ENCODE measurements at places on chromosomes 16 and 17.

DNA sequence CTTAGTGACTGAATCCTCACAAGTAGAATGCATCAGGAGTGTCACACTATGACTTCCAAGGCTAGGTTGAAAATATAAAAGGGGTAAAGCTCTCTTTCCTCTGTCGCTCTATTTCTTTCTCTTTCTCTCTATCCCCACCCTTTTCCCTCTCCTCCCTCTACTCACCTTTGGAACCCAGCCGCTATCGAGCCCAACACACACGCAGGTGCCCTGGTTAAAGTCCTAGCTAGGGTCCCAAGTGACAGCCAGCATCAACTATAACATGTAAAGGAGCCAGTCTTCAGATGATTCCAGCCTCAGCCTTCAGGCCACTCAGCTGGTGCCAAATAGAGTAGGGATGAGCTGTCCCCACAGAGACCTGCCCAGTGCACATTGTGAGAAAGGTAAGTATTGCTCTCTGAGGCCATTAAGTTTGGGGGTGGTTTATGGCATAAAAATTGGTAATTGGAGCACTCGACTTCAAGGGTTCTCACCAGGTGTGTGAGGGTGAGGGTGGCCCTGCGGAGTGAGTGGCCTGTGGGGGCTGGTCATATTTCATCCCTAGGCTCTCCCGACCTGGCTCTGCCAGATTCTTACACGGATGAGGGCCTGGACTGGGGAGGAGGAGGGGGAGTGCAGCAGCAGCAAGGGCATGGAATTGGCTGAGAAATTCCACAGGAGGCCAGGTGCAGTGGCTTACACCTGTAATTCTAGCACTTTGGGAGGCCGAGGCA is 14.9 kb upstream of the C16orf54 start:
- no peak for DNase-seq

DNA sequence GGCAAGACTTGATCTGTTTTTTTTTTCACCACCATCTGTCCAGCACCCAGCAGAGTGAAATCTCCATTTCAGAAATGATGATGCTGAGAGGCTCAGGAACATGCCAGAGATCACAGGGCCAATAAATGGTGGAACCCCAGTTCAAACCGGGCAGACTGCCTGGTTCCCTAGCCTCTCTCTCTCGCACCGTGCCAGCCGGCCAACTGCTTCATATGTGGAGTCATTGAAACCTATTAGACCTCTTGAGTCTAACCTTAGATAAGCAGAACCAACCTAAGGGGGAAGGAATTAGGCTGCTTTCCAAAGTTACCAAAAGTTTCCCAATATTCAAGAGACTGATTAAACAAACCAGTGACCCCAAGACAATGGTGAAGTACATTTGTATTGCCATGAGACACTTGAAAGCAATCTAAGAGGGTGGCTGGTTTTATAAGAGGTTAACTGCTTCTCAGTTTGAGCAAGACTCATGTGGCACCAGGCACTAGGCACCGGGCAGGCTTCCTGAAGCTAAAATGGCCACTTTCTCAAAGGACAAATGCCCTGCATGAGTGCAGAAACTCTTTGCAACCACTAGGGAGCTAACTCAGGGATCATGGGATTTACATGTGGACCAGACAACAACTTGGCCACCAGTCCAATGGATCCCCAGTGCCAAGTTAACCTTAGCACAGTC is 18.4 kb downstream of the TOX3 start:
- no peak for DNase-seq

DNA sequence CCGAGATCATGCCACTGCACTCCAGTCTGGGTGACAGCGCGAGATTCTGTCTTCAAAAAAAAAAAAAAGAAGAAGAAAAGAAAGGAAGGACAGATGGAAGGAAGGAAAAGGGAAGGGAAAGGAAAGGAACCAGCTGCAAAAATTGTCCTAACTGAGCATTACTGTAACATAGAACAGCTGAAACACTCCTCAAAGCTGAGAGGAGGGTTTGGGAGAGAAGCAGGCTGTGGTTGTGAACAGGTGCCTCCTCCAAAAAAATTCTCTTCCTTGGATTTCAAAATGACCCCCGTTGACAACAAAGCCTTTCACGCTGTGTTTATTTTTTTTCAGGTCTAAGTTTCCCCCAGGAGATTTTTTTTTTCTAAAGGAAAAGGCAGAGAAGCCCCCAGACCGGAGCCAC is 541.4 kb downstream of the WWOX start:
- DNase-seq, result no peak

DNA sequence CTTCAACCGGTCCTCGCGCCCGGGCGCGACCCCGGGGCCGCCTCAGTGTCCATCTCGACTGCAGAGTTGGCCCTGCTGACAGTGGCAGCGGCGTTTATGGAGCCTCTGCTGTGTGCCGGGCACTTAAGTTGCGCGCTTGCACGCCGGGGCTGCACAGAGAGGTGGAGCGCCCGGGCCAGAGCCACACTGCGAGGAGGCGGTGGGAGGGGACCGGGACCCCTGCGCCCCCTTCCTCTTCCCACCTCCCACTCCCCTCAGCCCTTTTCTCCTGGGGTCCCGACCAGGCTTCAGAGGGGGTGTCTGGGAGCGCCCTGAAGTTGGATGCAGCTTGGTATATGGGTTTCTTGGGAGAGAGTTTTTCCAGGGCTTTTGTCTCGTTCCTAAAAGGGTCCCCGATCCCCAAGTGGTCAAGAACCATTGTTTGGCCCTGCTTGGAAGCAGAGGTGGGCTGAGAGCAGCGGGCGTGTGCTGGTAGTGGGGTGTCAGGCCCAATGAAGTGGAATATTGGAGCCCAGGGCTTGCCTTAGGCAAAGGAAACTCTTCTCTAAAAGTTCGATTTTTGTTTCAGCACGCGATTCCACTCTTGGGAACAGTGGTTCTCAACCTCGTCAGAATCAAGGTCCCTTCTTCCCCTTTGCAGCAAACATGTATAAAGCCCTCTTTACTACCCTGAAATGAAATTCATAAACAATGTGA is 605 bp downstream of the MRTFB start:
- DNase-seq, result no peak

- DNase-seq, result no peak
Observed at GRCh38 chr17:4001048-4001590, 36.9 kb upstream of the ATP2A3 start.

GRCh38 chr17:63925615-63926014 is 6.5 kb downstream of the CD79B start:
- no peak for DNase-seq

DNA sequence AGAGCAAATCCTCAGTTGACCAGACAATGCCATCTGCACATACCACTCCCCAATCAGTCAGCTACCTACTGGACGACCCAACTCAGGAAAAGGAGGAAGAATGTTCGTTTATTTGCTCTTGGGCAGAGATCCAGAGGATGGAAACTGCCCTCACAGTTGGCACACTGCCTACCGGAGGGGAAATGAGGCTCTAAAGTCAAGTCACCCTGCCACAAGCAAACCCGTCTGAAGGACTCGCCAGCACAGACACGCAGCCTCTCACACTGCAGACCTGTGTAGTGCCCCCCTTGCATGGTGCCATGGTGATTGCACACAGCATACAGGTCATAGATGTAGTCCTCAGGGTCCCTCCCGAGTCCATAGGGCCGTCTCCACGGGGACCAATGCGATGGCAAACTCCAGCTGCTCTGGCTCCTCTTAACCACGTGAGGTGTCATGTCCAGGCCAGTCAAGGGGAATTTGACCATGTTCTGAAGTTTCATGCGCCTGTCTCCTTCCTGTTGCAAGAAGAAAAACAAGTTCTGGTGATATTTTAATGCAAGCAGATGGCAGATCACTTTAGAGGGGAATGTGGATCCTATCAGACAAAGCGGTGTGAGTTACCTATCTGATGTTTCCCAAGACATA is 69.5 kb downstream of the USP31 start:
- no peak for DNase-seq

GRCh38 chr17:4715063-4715744 is 4.8 kb downstream of the ARRB2 start:
- DNase-seq, result no peak

GRCh38 chr17:27224526-27225315 is 69.2 kb upstream of the WSB1 start:
- no peak for DNase-seq

- no peak for DNase-seq
Observed at GRCh38 chr16:20826039-20826566, 19.8 kb downstream of the REXO5 start.

DNA sequence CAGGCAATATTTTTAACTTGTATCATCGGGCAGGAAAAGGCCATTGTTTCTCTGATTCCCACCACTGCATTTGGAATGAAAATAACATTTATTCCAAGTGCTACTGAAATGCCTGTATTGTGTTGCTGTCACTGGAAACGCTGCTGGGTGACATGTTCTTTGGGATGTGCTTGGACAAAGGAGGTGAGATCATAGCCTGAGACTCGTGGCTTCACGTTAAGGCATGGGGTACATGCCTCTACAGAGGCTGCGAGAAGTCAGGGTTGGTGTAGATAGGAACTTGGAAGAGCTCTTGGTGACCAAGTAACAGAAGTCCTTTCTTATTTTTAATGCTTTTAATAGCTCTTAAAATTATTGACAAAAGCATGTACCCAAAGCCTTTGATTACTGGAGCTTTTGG is 58.8 kb upstream of the MAF start:
- DNase-seq, result no peak

GRCh38 chr16:66580605-66581209 is 1.4 kb downstream of the CMTM2 start:
- no peak for DNase-seq

DNA sequence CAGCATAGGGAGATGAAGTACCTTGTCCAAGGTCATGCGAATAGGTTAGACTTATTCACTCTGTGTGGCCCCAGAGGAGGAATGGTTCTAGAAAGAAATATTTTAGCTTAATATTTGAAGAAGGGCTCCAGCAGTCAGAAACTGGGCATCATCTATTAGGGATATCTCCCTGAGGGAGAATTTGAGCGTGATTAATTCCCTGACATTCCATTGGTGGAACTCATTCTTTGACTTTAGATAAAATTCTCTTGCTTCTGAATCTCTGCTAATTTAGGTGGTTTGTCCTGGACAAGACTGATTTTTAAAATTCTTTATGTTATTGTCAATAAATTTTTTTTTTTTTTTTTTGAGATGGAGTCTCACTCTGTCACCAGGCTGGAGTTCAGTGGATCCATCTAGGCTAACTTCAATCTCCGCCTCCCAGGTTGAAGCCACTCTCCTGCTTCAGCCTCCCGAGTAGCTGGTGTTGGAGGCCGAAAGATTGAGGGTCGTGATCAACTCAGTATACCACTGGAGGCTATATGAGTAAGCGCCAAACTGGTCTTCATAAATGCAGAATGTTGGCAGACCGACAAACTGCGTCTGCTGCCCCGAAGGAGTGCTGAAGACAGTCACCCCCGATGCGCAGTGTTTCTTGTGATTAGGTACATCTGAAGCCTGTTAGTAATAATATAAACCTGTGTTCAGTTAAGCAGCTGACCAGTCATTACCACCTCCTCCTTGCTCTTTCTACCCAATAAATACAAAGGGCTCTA is 267.9 kb upstream of the HSBP1 start:
- no peak for DNase-seq

GRCh38 chr17:80827646-80828643 is 163.7 kb upstream of the CHMP6 start:
- DNase-seq, result no peak

- no peak for DNase-seq
Observed at GRCh38 chr17:2058586-2059546, 4.0 kb downstream of the HIC1 start.

- no peak for DNase-seq
Observed at GRCh38 chr16:46618516-46618915, 2.7 kb downstream of the SHCBP1 start.

DNA sequence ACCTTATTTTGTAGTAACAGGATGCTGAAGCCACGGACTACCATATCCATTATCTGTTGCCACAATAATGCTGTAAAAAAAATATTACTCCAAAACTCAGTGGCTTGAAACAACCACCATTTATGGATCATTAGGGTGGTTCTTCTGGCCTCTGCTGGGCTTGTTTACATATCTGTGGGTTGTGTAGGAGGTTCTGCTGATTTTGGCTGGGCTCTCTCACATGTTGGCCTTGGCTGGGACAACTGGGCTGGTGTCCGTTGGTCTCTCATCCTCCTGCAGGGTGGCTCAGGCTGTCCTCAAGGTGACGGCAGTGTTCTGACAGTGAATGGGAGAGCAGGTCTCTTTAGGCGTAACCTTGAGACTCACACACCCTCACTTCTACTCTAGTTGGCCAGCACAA is 76.0 kb downstream of the GPR139 start:
- DNase-seq, result no peak

DNA sequence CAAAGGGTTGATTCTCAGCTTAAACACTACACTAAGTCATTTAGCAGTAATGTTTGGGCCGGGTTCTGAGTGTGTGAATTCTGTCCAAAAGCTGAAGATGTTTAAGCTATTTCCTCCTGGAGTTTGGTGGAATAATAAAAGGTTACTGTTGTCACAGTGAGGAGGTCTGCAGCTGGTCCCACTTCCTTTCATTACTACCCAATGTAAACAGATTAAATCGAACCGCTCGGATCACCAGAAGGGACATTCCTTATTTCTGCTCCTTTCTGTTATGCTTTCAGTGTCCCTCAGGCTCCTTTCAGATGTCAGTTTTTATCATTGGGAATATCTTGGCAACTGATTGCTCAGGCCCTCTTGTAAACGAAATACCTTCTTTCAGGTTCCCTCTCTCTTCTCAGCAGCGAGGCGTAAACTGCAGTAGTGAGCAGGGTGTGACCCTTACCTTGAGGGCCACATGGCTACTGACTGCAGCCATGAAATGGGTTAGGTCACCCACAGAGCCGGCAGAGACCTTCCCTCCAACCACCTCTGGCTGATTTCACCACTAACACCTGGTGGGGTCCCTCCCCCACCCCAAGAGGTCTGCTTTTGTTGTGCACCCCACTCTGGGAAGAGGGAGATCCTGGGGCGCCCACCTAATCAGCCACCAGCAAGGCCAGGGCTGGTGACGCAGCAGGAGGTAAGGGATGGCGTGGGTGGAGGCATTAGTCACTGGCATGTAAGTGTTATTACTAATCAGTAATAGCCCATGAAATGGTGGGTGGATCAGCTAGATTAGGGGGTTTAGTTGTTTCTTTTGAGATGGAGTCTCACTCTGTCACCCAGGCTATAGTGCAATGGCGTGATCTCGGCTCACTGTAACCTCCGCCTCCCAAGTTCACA is 117.6 kb downstream of the VPS53 start:
- DNase-seq, result no peak

DNA sequence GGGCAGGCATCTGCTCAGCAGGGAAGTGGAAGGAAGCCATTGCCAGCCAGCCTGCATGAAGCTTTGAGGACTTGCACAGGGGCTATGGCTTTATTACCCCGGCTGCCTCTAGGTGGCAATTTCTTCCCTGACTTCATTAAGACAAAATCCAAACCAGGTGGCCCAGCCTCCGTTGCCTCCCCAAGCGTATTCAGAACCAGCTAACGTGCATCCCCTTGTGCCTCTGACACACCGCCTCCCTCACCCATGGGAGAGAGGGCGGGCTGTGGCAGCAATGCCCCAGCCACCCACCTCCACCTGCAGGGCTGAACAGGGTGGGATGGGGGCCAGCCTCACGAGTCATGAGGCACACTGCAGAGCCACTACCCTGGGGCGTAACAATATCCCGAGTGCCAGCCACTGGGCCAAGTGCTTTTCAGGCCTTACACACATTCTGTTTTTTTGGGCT is 6.8 kb downstream of the KIFC3 start:
- DNase-seq, result no peak

Data from stimulated activated CD8-positive, alpha-beta memory T cell treated with anti-CD3 and anti-CD28 coated beads, Interleukin-4, amount 100 ng/mL, for 1 hour (primary cell).